ENCODE measurements at places on chromosomes 3 and 15. TPM values are rescaled to one million over a fixed set of nuclear protein-coding genes. Genes with fewer than 3 reads are reported as not detected.

- no peaks in the 10 kb centered on the region for H3K27me3 ChIP-seq
- H3K4me3 ChIP-seq, result no peak overlapping the region
- H3K27ac ChIP-seq, result no peak overlapping the region
- H3K4me1 ChIP-seq, result no peaks in the 10 kb centered on the region
- no peaks in the 10 kb centered on the region for H3K36me3 ChIP-seq
Measured at GRCh38 chr3:89787979-89788378, 680.6 kb downstream of the EPHA3 start.

GRCh38 chr3:71497367-71497897 is 86.1 kb downstream of the FOXP1 start:
- H3K36me3 ChIP-seq, result no peaks in the 10 kb centered on the region
- DNase-seq, result no peak
- H3K27me3 ChIP-seq, result no peaks in the 10 kb centered on the region
- H3K4me1 ChIP-seq, result peaks cover 16% of the 10 kb centered on the region
- H3K4me3 ChIP-seq, result no peak overlapping the region
- no peak overlapping the region for H3K27ac ChIP-seq

- no peaks in the 10 kb centered on the region for H3K27me3 ChIP-seq
- no peak overlapping the region for H3K4me3 ChIP-seq
- H3K27ac ChIP-seq, result no peak overlapping the region
- no peaks in the 10 kb centered on the region for H3K36me3 ChIP-seq
- H3K4me1 ChIP-seq, result no peaks in the 10 kb centered on the region
Measured at GRCh38 chr3:125229707-125230106, 17.2 kb upstream of the SLC12A8 start.

DNA sequence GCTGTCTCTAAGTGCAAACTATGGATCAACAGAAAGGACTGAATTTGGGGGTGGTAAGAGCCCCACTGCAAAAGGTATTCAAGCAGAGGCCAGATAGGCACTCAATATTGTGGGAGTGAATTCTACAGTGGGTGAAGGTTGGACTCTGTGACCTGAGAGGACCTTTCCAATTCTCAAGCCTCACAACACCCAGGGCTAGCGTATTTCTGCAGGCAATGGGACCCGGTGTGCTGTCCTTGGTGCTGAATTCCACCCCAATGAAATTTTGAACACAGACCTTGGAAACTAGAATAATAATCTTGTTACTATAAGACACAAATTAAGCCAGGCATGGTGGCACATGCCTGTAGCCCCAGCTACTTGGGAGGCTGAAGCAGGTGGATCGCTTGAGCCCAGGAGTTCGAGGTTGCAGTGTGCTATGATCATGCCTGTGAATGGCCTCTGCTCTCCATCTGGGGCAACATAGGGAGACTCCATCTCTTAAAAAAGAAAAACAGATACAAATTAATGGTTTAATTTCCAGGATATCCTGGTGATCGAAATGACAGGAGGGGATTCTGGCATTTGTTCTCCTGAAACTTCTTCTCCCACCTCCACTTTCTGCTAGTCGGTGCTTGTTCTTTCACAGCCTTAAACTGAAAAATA is 135.4 kb downstream of the RAB11A start:
- H3K27ac ChIP-seq, result no peak overlapping the region
- DNase-seq, result peak; percentile 35
- H3K27me3 ChIP-seq, result no peaks in the 10 kb centered on the region
- H3K36me3 ChIP-seq, result no peaks in the 10 kb centered on the region

DNA sequence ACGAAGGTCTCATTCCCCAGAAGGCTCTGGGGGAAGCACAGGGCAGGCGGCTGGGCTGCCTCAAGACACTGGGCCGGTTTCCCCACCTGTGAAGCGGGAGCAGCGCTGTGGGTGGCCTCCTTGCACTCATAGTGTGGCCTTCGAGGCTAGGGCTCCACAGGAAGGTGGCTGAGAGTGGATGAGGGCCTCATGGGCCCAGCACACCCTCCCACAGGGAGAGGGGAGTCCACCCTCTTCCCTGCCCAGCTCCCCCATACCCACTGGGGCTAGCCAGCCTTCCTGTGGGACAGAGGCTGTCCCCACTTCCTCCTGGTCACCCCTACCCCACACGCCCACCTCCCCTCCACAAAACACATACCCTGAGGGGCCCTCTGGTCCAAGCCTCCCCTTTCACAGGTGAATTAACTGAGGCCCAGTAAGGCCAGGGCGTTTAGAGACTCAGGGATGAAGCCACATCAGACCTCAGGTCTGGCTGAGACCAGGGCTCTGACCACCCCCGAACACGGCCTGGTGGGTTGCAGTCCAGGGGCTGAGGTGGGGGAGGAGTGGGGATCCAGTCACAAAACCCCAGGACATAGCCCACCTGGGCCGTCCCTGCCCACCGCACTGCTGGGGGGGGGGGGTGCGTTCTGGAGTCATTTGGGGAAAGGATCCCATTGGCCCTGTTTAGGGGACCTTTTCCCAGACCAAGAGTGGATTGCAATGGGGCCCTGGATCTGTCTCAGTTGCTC is 1.1 kb downstream of the ANPEP start:
- DNase-seq, result no peak
- H3K36me3 ChIP-seq, result no peaks in the 10 kb centered on the region
- H3K4me3 ChIP-seq, result no peak overlapping the region
- H3K27me3 ChIP-seq, result no peaks in the 10 kb centered on the region
- no peak overlapping the region for H3K27ac ChIP-seq
- H3K4me1 ChIP-seq, result peaks cover 43% of the 10 kb centered on the region

GRCh38 chr3:45218578-45219390 is 7.3 kb downstream of the TMEM158 start:
- H3K4me1 ChIP-seq, result peaks cover 8% of the 10 kb centered on the region
- H3K27ac ChIP-seq, result no peak overlapping the region
- no peaks in the 10 kb centered on the region for H3K36me3 ChIP-seq

- H3K27ac ChIP-seq, result peak overlapping the region; percentile 21
- DNase-seq, result peak; percentile 78
- H3K4me3 ChIP-seq, result no peak overlapping the region
- H3K4me1 ChIP-seq, result peaks cover 31% of the 10 kb centered on the region
Measured at GRCh38 chr3:73542136-73542535, 82.6 kb downstream of the PDZRN3 start.

DNA sequence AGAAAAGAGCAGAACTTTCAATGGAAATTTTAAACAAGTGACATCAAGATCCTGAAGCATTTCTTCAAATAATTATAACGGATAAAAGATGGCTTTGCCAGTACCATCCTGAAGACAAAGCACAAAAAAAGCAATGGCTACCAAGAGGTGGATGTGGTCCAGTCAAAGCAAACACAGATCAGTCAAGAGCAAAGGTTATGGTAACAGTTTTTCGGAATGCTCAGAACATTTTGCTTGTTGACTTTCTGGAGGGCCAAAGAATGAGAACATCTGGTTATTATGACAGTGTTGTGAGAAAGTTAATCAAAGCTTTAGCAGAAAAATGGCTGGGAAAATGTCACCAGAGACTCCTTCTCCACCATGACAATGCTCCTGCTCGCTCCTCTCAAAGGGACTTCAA is 31.5 kb downstream of the FEM1B start:
- H3K27me3 ChIP-seq, result no peaks in the 10 kb centered on the region
- H3K27ac ChIP-seq, result no peak overlapping the region
- H3K4me3 ChIP-seq, result no peak overlapping the region
- H3K4me1 ChIP-seq, result peaks cover 12% of the 10 kb centered on the region
- no peaks in the 10 kb centered on the region for H3K36me3 ChIP-seq

Gene FGF12
- total RNA-seq, result 2.3 TPM

Gene IL17RD
- 2.3 TPM for total RNA-seq

Gene EIF4E3
- 9.6 TPM for total RNA-seq

Gene TLR9
- total RNA-seq, result 0.26 TPM

Data from body of pancreas (tissue), 4 donors.